NCI-H1417 treated with DMSO at 0.1 percent for 48 hours (cell line): ENCODE measurements at places on chromosomes 1 and 21.

- peak; percentile 18 for DNase-seq
Observed at GRCh38 chr1:22131875-22132486, 10.9 kb downstream of the WNT4 start.

DNA sequence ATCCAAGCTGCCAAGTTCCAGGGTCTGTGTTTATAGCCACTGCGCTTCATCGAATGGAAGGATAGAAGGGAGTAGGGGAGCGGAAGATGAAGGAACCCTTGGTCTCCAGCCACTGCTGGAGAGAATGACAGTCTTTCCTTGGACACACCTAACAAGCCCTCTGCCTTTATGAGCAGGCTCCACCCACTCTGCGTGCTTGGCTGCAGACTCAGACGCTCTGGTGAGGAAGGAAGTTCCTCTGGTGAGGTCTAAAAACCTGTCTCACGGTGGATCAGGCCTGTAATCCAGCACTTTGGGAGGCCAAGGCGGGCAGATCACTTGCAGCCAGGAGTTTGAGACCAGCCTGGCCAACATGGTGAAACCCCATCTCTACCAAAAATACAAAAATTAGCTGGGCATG lies 55.4 kb downstream of the MATN1 start:
- DNase-seq, result no peak

GRCh38 chr1:4636186-4636585 lies 18.2 kb upstream of the AJAP1 start:
- no peak for DNase-seq

- no peak for DNase-seq
Observed at GRCh38 chr1:223670458-223671159, 5.1 kb upstream of the CAPN8 start.

- peak; percentile 76 for DNase-seq
Observed at GRCh38 chr1:91501523-91501851, 836 bp downstream of the CDC7 start.

- DNase-seq, result no peak
Observed at GRCh38 chr1:154956544-154956941, 644 bp upstream of the PBXIP1 start.

DNA sequence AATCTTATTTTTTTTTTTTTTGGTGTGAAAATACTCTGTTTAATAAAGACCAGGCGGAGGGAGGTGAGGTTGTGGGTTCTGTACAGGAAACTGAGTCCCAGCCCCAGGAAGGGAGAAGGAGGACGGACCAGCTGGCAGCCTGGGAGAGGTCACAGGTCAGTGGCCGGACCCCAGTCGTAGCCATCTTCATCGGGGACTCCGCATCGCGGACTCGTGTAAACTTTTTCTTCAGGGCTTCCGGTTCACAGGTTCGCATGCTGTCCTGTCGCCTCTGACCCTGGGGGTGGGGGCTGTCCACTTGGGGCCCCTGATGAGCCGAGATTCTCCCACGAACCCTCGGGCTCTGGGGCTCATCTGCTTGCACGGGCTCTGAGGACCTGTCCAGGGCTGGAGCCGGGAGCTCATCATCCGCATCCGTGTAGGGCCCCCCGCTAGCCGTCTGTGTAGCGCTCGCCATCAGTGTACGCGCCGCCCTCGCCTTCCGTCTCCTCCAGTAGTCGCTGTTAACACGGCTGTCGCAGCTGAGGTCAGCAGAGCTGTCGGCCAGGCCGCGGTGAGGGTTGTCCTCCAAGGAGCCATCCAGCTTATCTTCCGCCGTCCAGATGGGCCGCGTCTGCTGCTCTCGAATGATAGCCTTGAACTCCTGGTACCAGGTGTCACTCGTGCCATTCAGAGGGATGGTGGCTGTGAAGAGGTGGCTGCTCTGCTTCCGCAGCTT lies 975.7 kb upstream of the PRMT6 start:
- no peak for DNase-seq

GRCh38 chr1:202131956-202132821 lies 9.5 kb downstream of the GPR37L1 start:
- DNase-seq, result no peak

GRCh38 chr1:99004254-99004860 lies 304 bp downstream of the PLPPR5 start:
- no peak for DNase-seq

GRCh38 chr21:34705011-34705410 lies 36.2 kb downstream of the CLIC6 start:
- DNase-seq, result no peak

GRCh38 chr21:43004926-43005325 lies 30.6 kb downstream of the PKNOX1 start:
- DNase-seq, result no peak

- DNase-seq, result no peak
Observed at GRCh38 chr1:234208791-234209190, 164.5 kb upstream of the COA6 start.

GRCh38 chr1:39976732-39977131 lies 21.8 kb downstream of the MFSD2A start:
- no peak for DNase-seq

- no peak for DNase-seq
Observed at GRCh38 chr1:89758156-89758555, 62.7 kb upstream of the LRRC8D start.

DNA sequence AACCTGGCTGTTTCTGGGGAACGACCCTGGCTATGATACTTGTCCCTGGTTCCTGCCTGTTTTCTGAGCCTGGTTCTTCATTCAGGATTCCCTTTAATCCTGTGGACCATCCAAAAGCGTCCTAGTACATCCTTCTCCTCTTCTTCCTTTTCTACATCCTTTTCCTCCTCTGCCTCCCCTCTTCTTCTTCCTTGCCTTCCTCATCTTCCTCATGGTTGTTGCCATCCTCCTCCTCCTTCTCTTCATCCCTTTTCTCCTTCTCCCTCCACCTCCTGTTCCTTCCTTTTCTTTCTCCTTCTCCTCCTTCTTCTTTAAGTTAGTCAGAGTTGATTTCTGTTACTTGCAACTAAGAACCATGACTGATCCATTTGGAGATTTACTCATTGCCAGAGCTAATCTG lies 197.8 kb downstream of the FOXD2 start:
- DNase-seq, result no peak

GRCh38 chr1:217004776-217005436 lies 281.7 kb upstream of the ESRRG start:
- no peak for DNase-seq

GRCh38 chr21:15028186-15028585 lies 36.6 kb downstream of the NRIP1 start:
- no peak for DNase-seq

GRCh38 chr1:112515311-112516009 lies 6.7 kb downstream of the WNT2B start:
- DNase-seq, result no peak

DNA sequence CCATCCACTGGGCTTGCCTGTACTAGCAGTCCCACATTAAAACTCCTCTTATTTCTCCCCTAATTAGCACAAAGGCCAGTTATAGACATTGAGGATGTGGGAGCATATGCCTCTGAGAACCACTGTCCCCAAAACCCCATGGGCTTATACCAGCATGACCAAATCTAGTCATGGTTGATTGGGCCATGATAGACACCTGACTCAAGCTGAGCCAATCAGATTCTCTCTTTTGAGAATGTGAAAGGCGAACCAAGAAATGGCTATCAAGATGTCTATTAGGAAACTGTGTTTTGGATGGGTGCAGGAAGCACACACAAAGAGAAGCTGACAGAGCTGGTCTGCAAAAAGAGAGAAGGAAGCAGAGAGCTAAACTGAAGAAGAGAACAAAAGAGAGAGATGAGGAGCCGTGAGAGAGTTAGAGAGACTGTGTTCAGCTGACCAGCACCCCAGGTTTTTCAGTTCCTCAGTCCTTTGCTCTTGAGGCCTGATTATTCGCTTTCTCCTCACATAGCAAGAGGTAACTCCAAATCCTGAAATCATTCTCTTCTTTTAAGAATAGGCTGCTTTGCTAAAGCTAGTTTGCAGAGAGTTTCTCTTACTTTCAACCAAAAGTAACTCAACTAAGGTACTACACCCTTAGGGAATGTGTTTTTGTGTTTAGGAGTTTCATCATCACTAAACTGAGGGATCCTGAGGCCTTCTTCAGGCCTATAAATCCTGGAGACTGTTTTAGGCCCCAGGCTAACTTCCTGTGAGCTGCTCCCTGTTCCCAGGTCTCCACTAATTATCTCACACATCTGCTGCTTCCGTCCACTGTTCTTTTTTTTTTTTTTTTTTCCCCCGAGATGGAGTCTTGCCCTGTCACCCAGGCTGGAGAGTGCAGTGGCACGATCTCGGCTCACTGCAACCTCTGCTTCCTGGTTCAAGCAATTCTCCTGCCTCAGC lies 7.9 kb upstream of the TIPRL start:
- no peak for DNase-seq

DNA sequence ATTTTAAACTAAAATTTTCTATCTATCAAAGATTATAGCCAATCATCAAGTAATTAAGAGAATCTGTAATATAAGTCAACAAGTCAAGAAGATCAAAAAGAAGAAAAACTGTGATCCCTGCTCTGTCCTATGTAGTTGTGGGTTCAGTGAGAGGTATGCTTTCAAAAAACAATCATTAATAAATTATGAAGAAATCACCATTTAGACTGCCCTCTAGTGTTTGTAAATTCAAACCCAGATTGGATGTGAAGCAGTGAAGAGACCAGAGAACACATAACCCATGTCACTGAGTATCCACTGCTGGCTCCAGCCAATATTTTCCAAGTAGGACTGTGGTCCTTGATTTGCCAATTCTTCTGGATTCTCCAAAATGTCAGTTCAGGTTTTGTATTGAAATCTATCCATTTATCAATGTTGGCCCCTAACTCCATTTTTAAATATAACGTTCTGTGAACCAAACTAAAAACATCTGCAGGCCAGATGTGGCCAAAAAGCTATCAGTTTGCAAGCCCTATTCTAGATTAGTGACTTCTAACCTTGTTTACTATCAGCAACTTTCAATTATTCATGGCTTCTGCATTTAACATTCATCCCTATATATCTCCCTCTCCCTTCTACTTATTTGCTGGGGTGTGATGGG lies 467.5 kb upstream of the CXADR start:
- peak; percentile 26 for DNase-seq

GRCh38 chr1:231629132-231629531 lies 2.5 kb downstream of the DISC1 start:
- no peak for DNase-seq

DNA sequence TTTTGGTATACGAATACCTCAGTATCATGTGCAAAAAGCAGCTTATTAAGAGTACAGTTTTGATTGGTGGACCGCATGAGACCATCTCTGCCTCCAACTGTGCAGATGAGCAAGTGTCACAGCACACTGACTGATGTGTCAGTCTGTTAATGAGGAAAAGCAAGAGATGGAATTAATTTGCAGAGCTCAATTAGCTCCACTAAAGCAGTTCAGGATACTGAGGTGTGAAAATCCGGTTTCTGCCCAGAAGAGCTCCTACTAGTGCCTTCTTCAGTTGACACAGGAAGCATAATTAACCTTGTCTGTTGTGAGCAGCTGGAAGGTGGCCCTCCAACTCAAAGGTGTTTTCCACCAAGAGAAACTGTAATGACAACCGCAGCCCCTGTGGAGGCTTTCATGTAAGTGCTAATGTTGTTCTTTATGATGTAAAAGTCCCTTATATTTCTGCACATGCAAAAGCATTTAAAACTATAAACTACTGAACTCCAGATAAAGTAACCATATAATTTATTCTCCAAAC lies 44.3 kb downstream of the PCNX2 start:
- DNase-seq, result no peak

DNA sequence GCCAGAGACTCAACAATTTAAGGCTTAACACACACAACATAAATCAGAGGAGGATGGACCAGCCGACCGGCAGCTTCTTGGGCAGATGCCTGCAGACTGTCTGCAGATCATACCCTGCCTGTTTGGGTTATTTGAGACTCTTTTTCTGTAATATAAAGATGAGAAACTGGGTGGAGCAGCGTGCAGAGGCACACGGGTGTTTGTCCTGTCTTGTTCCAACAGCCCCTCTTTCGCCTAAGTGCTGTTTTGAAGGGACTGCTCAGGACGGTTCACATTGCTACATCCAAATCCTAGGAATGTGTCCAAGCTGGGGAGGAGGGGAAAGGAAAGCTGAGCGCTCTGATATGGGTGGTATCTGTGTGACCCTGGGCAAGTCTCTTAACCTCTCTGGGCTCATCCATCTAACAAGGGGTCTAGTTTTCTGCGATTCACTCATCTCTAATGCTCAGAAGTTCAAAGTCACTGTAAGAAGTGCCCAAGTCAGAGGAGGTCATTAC lies 149.9 kb downstream of the CLIC6 start:
- no peak for DNase-seq

GRCh38 chr1:204450461-204451257 lies 39.0 kb upstream of the PPP1R15B start:
- no peak for DNase-seq

- DNase-seq, result no peak
Observed at GRCh38 chr1:41751804-41752513, 166.8 kb downstream of the HIVEP3 start.

DNA sequence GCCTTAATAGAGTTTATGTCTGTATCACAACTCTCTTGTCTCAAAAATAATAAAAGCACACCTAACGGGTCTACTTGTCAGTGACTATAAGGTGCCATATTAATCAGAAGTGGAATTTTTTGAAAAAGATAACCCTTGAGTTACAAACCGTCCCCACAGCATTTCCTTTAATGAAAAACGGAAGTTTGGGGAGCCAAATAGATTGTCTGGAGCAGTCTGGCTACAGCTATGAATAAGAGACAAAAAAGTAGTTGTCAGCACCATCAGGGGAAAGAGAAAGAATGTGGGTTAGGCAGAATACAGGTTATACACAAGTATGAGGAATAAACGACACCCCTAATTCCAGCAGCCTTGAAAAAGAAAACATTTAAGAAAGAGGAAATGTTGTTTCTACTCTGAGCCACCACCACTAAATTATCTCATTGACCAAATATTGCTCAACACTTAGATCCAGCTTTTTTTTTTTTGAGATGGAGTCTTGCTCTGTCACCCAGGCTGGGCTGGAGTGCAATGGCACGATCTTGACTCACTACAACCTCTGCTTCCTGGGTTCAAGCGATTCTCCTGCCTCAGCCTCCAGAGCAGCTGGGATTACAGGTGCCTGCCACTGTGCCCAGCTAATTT lies 29.4 kb upstream of the USP24 start:
- no peak for DNase-seq

DNA sequence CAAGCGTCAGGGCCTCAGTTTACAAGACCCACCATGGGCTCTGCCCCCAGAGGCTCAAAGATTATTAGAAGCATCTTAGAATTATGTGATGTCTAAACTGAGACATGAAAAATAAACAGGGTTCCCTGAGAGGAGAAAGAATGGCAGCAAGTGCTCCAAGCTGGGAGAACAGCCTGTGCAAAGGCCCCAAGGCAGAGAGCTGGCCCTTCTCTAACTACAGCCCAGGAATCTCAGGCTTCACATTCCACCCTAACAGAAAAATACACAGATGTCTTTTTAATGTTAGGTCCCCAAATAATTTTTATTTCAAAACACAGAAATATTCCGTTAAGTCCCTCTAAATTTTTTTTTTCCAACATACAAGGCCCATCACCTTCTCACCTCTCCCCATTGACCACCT lies 21.7 kb downstream of the SSBP3 start:
- no peak for DNase-seq

GRCh38 chr1:43410571-43410970 lies 20.9 kb downstream of the SZT2 start:
- no peak for DNase-seq
